ENCODE measurements at places on chromosomes 3 and 15. TPM values are rescaled to one million over a fixed set of nuclear protein-coding genes. Genes with fewer than 3 reads are reported as not detected.

DNA sequence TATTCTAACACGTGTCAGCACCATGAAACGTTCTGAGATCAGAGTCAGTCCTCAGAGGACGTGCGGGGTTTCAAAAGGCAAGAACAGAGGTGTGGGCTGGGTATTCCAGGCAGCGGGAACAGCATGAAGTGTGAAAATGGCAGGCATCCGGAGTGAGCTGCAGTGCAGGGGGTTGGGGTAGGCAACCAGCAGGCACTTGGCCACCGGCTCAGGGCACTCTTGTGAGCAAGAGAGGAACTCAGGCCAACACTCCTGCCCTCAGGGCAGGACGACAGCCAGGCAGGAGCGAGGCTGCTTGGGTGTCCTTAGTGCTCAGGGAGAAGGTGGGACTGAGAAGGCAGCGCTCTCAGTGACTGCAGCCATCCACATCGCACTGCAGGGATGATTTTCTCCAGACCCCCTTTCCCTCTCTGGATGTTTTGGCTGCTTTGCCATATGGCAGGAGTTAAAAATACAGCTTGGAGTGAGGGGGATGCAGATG is 151.1 kb downstream of the NUP210 start:
- DNase-seq = no peak

DNA sequence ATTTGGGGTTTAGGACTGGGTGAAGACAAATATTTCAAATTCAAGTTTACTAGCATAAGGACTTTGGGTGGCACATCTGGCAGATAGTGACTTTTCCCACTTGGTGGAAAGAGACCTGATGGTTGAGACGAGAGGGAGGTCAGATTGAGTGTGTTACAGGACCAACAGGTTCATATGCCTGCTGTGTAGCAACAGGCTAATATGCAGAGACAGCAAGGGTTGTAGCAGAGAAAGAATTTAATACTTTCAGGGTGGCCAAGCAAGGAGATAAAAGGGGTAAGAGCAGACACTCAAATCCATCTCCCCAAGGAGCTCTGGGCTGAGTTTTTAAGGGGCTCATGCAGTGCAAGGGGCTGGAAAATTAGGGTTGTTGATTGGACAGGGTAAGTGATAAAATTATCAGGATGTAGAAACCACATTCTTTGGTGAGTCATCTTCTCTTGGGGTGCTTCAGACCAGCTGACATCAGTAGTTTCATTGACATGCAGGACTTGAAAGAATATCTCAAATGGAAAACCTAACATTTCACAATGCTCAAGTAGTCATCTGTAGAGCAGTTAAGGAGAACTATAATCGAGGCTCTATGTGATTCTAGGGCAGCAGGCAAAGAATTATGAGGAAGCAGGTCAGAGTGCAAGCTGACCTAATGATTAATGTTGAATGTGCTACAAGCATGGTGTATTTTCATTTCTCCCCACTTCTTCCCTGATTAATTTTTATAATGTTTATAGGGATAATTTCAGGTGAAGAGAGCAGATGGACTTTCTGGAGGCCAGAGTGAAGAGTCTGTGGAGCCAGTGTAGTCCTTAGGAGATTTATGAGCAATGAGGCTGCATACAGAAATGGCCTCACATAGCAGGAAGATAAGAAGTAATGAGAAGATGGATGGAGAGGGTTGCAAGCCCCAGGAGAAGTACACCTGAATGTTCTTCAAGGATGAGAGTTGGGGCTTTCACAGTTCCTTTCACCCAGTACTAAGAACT is 13.7 kb downstream of the FOXB1 start:
- DNase-seq = no peak

DNA sequence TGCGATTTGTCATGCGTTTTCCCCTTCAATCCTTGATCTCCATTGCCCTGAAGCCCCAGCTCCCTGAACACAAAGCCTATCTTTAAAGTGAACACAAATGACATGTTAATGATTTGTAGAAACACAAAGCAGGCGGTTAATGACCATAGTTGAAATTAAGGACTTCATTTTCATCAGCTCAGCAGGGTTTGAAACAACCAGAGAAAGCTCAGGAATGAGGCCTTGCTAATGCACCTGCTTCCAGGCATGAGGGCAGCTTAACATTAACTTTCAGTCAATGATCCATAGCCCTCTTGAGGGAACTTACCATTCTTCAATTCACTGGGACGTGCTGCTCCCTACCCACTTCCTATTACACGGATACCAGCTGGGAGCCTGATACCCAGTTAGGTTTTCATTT is 427.2 kb upstream of the CBLB start:
- no peak for DNase-seq

DNA sequence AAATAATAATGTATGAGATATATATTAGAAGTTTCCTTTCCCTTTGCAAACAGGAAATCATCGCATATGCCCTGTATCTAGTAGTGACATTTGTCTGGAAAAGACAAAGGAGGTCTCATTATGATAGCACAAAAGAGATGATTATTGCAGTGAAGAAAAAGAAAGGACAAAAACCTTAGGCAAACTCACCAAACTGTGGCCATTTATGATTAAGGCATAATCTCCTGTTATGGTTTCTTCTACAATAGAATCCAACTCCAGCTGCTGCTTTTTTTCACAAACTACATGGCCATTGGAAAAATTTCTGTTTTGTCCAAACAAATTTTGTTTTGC is 218.2 kb downstream of the ATP8B4 start:
- no peak for DNase-seq

DNA sequence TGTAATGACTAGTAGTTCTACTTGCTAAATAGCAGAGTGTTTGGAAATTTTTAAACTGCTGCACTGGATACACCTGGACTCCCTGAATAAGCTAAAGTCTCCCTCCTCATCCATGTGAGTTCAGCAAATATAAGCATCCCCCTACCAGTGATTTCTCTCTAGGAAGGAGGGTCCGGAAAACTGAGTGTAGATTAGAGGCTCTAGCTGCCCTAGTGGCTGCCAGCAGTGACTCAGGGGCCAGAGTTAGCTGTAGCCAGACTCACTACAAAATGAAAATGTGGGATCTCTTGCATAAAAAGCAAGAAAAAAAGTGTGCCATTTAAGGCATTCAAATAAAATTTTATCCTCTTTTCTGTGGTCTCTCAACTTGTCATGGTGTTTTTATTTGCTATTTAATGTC is 485.0 kb upstream of the ATP11B start:
- no peak for DNase-seq

GRCh38 chr3:146203776-146204175 is 42.8 kb upstream of the PLOD2 start:
- DNase-seq = no peak

DNA sequence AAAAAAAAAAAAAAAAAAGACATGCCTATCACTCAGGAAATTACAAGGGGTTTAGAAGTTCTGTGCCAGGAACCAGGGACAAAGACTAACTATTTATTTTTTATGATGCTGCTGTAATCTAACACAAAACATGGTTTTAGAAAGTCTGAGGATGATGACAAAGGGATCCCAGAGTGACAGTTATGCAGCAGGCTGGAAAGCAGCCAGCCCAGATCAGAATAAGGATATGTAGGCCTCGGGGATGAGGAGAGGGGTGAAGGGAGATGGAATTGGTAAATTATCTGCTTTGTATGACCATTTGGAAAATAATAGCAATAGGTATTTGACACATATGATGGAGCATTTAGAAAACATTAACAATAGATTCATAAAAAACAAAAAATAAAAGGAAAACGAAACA is 34.1 kb upstream of the NMD3 start:
- DNase-seq = no peak

GRCh38 chr3:120440001-120440703 is 10.6 kb downstream of the FSTL1 start:
- DNase-seq = no peak

- DNase-seq = no peak
These were observed 12.8 kb upstream of the RFT1 start for GRCh38 chr3:53142986-53143385.

- DNase-seq = peak; percentile 86
These were observed at the start of gene SLC12A8 for GRCh38 chr3:125212509-125213363. Gene SLC12A8, minus strand, starts transcription at chr3:125212748. Its CDS starts 1,399 bp downstream, at chr3:125211349.

DNA sequence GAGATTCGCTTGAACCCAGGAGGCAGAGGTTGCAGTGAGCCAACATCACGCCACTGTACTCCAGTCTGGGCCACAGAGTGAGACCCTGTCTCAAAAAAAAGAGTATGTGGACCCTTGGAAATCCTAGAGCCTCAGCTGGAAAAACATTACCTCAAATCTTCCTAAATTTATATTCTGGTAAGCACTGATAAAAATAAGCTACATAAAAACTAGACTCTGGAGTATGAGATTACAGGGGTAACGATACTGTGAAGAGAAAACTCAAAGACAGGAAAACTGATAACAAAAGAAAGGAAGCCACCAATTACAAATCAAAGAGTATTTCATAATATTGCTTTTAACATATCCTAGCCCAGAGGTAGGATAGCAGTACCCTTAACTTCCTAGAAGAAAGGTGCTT is 30.3 kb downstream of the SETD2 start:
- no peak for DNase-seq

GRCh38 chr3:135135445-135135844 is 340.4 kb downstream of the EPHB1 start:
- DNase-seq = no peak

GRCh38 chr3:138675393-138675792 is 66.8 kb downstream of the FAIM start:
- DNase-seq = no peak

GRCh38 chr15:33135355-33135781 is 59.1 kb downstream of the FMN1 start:
- DNase-seq = no peak

- DNase-seq = no peak
These were observed 9.5 kb downstream of the BTD start for GRCh38 chr3:15611018-15611417.

GRCh38 chr3:187741403-187742350 is 3.6 kb downstream of the BCL6 start:
- peak; percentile 69 for DNase-seq

- DNase-seq = no peak
These were observed 36.7 kb downstream of the TM2D3 start for GRCh38 chr15:101615414-101615985.

GRCh38 chr3:177320765-177321247 is 123.5 kb upstream of the TBL1XR1 start:
- DNase-seq = no peak

- DNase-seq = no peak
These were observed 86.0 kb upstream of the VGLL3 start for GRCh38 chr3:87076946-87077345.

DNA sequence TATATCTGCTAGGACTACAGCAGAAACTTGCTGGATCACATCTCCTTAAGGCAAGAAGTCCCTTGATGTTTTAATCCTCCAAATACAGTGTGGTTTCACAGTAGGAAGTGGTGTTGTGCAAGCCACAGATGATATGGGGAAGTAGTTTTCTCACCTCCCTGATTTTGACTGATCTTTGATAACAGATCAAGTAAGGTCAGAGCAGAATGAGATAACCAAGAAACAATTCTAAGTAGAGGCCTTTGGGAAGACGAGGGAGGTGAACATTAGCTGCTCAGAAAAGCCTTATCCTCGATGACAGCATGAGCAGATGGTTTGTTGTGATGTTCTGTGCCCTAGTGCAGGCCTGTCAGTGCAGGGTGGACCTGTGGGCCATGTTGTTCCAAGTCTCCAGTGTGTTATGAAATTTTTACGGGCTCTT is 61.3 kb downstream of the RIOX2 start:
- no peak for DNase-seq

Gene RPL4
- 2,134 TPM for total RNA-seq

Gene MYEF2
- 20.5 TPM for total RNA-seq

Gene CELF6
- total RNA-seq = 1.9 TPM

Gene CDC25A
- total RNA-seq = 0.86 TPM

Gene HYAL1
- 5.9 TPM for total RNA-seq

Gene EXD1
- not detected for total RNA-seq

Gene HTR3E
- total RNA-seq = not detected

Gene RARRES1
- total RNA-seq = 1.0 TPM

Gene MFAP1
- 6.9 TPM for total RNA-seq

Gene CCRL2
- total RNA-seq = 0.44 TPM
